ENCODE measurements at places on chromosomes 7 and 10.

- no peak for DNase-seq
These were observed 128.2 kb upstream of the IMMP2L start for GRCh38 chr7:111690364-111691111.

DNA sequence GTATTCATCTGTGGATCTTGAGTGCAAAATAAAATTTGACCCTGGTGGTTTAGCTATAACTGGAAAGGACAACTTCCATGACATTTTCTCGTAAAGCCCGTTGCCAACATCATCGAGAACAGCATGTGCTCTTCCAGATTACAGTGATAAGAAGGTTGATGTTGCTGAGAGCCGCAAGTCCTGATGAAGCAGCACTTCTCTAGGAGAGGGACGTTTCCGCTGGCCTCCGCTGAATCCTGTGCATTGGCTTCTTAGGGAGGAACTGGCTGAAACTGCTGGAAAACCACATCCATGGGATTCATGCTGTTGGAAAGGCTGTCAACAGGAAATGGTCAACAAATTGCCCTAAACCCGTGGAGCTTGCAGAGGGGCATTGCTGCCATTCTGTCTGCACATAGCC is 21.4 kb upstream of the ABCB5 start:
- no peak for DNase-seq

DNA sequence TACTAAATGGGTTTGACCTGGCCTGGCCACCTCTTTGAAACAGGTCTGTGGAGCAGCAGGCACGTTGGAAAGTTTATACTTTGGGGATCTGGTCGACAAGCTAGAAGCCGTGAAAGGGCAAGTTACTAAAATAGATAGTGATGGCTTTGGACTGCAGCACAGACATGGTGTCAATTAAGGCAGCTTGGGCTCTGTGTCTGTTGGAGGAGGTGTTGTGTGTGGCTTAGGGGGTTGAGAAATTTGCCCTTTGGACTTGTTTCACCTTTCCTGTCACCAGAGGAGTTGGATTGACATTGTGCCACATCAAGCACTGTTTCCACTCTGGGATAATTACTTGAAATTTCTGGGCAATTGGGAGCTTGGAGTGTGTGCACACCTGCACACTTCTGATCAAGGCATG is 251.8 kb upstream of the MKI67 start:
- DNase-seq: no peak

GRCh38 chr10:130160775-130161174 is 24.6 kb downstream of the GLRX3 start:
- DNase-seq: no peak

DNA sequence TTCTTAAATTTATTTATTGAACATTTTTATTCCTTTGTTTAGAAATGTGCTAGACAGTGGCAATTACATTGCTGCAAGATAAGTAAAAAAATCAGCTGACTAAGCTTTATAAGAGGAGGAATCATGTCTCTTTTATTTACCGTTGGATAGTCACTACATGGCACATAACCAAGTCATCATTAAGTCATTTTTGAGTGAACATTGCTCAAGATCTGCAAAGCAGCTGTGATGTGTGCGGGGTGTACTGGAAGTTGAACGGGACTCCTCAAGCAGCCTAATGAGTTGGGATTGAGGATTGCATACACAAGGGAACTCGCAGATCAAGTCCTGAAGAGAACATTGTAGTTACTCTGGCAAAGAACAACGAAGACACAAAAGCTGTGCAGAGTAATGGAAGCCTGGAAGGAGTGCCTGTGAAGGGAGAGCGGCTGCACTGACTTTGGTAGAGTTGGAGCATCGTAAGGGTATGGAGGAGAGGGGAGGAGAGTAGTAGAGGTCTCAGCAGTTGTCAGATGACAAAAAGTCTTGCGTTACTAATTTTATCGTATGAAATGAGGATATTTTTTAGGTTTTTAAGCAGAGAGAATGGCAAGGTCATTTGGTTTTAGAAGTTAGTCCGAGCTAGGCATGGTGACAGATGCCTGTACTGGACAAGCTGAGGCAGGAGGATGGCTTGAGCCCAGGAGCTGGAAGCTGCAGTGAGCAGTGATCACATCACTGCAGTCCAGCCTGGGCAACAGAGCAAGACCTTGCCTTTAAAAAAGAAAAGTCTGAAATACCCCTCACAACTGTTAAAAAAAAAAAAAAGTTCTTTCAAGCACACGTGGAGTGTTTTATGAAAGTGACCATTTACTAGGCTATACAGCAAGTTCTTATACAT is 95.1 kb downstream of the BMPR1A start:
- DNase-seq: no peak

DNA sequence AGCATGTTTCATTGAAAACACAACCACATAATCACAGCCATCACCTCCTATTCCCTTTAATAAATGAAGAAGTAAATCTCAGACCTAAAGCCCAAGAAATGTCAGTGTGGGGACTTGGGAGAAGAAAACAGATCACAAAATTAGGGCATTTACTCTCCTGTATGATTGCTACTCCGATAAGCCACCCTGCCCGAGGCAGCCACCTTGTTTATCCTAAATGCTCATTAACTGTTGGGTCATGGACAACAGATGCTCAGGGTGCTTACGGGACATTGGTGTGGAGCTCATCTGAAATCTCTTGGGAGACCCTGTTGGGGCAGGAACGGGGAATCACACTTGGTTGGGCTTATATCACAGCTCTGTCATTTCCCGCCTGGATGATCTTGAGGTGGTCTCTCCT is 17.5 kb upstream of the CHST15 start:
- DNase-seq: no peak

- DNase-seq: no peak
These were observed 340.2 kb downstream of the KIF20B start for GRCh38 chr10:90041585-90041984.

GRCh38 chr7:110918949-110919548 is 171.9 kb upstream of the LRRN3 start:
- no peak for DNase-seq

DNA sequence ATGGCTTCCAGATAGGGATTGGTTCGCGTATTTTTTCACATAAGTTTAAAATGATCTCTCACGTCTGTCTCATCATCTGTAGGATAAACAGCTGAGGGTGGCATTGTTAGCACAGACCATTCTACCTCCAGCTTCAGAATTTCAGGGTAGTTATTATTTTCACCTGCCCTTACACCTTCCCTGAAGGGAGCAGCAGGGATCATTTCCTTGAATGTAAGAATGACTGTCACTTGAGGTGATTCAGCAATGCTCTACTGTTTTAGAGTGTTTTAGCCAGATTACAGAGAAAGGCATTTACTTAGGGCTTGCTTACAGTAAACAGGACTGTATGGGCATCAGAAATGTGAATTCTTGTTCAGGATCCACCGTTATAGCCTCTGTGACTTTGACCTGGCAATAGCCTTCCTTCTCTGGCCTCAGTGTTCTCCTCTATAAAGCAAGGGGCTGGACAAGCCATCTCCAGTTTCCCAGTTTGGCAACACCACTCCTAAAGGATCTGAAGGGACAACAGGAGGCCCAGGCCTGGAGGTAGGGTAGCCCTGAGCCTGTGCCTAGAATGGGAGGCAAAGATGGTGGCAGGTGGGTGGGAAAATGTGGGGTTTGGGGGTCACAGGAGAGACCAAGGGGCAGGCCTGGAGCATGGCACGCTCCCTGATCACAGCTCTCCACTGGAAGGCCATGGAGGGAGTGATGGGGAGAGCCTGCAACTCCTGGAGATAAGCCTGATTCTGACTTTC is 1.2 kb upstream of the IGFBP1 start:
- no peak for DNase-seq

GRCh38 chr7:38806912-38807311 is 102.1 kb downstream of the VPS41 start:
- no peak for DNase-seq

GRCh38 chr7:117248829-117249228 is 74.0 kb downstream of the WNT2 start:
- no peak for DNase-seq

DNA sequence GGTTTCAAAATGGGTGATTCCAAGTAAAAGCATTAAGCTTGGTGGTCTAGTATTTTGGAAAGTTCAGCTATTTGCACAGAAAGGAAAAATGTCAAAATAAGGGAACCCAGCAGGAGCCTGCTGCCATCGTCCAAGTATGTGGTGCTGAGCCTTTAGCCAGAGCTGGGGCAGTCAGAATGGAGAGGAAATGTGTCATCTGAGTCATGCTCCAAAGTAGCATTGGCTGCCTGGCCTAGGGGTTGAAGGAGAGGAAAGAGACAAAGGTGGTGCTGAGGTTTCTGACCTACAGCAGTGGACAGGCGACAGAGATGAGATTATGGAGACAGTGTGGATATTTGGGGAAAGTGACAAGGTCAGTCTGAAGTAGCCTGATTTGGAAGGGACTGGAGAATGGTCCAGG is 103.9 kb downstream of the PLCE1 start:
- DNase-seq: no peak

- no peak for DNase-seq
These were observed 10.4 kb downstream of the CPA2 start for GRCh38 chr7:130276796-130277762.

- no peak for DNase-seq
These were observed 139.2 kb downstream of the USP6NL start for GRCh38 chr10:11472158-11472753.

- no peak for DNase-seq
These were observed 111.7 kb downstream of the JCAD start for GRCh38 chr10:29947701-29948060.

GRCh38 chr10:6843894-6844650 is 264.0 kb upstream of the PRKCQ start:
- DNase-seq: no peak

GRCh38 chr7:29854257-29854938 is 48.1 kb downstream of the WIPF3 start:
- DNase-seq: no peak

- no peak for DNase-seq
These were observed 122.2 kb upstream of the PRSS58 start for GRCh38 chr7:142380069-142380468.

GRCh38 chr7:22184549-22185199 is 172.3 kb downstream of the RAPGEF5 start:
- no peak for DNase-seq

GRCh38 chr10:5464546-5464945 is 34.8 kb downstream of the CALML5 start:
- DNase-seq: no peak

DNA sequence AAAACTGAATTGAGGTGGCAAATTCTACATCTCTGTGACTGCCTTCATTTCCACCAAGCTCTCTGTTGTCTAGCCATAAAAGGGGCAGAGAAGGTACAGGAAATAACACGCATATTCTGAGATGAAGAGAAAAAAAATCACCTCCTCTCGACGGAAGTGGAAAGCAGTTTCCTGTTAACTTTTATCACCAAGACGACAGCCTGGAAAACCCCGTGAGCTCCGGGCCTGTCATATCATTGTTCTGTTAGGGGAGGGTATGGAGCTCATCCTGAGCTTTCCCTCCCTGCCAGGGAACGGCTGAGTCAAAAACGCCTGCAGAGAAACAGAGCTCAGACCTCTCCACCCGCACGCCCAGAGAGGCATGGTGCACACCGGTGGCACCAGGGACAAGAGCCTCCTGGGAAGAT is 200.3 kb downstream of the PRPF18 start:
- DNase-seq: peak; percentile 41

GRCh38 chr10:133257489-133258065 is 19.1 kb downstream of the ADAM8 start:
- peak; percentile 86 for DNase-seq

DNA sequence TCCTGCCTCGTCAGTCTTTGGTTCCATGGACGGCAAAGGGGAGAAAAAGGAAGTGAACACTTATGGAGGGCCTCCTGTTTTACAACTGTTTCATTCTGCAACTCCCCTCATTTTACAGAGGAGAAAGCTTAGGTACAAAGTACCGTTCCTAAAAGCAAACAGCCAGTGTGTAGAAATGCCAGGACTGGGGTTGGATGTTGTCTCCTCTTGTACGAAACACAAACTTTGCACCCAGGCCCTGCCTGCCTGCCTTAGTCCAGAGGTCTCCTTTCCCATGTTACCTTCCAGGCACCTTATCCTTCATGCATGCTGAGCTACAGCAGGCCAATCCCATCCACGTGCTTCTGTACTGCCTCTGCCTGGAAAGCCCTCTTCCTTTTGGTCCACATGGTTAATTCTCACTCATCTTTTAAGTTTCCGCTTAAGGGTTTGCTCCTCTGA is 86.0 kb downstream of the ICA1 start:
- no peak for DNase-seq

- DNase-seq: no peak
These were observed 107.3 kb downstream of the SMURF1 start for GRCh38 chr7:99036546-99037111.

DNA sequence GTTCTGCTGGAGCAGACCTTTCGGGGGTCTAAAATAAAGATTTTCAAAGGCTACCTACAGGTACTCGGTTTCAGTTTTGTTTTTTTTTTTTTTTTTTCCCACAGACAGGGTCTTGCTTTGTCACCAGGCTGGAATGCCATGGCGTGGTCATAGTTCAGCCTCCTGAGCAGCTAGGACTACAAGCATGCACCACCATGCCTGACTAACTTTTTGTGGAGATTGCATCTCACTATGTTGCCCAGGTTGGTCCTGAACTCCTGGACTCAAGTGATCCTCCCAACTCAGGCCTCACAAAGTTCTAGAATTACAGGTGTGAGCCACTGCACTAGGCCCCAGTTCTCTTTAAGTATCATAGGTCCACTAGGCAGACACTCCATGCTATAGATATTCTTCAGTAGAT is 34.5 kb downstream of the BAMBI start:
- DNase-seq: no peak

GRCh38 chr10:52772623-52773022 is at the start of gene MBL2:
Gene MBL2, minus strand, starts transcription at chr10:52772784. Its CDS starts 1,149 bp downstream, at chr10:52771635.
- no peak for DNase-seq

DNA sequence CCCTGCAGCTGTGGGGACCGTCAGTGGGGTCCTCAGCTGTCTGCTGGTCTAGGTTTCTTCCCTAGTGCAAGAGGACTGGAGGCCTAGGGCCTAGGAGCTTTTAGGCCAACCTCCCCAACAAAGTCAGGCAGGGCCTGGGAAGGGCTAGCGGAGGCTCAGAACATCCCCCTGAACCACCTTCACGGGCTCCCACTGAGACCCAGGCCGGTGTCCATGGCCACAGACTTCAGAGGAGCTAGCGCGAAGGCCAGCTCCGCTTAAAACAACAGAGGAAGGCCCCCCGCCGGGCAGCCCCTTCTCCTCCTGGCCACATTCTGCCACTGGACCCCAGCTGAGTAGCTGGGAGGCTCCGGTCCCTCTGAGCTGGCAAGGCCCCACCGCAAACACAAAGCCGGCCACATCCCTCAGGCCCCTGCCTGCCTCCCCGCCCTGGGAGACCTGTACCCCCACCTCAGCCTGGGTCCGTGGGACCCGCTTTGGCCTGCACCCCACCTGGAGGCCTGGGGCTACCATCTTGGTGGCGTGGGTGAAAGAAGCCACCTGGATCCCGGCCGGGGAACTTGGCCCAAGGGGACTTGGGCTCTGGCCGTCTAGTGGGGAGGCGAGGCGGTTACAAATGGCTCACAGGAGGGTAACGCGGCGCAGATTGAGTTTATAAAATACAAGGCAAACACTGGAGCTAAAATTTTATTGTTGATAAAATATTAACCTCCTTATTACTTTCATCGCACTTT is 5.4 kb upstream of the UNCX start:
- no peak for DNase-seq

DNA sequence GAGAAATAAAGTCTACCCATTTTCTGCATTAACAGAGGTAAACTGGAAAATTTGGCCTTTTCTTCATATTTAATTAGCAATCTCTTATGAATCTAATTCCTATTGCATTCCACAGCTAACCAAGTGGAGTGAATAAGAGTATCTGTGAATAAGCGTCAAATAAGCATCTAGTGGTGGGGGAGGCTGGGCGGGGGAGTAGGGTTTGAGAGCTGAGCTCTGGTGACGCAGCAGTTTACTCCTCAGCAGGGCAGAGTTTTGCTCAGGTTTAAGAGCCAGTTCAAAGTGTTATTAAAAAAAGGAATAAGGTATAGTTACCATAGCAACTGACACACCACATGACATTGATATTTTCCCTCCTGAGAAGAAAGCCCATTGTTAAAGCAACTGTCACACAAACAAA is 1346.8 kb upstream of the CELF2 start:
- no peak for DNase-seq

All from mucosa of descending colon (tissue), 3 donors.